Spleen (tissue), 13 donors: ENCODE measurements at places on chromosomes 4 and X.

- H3K27me3 ChIP-seq = peaks cover 8% of the 10 kb centered on the region
- no peak overlapping the region for H3K4me3 ChIP-seq
- no peaks in the 10 kb centered on the region for H3K4me1 ChIP-seq
Observed at GRCh38 chrX:132165651-132166050, 37.8 kb upstream of the FRMD7 start.

DNA sequence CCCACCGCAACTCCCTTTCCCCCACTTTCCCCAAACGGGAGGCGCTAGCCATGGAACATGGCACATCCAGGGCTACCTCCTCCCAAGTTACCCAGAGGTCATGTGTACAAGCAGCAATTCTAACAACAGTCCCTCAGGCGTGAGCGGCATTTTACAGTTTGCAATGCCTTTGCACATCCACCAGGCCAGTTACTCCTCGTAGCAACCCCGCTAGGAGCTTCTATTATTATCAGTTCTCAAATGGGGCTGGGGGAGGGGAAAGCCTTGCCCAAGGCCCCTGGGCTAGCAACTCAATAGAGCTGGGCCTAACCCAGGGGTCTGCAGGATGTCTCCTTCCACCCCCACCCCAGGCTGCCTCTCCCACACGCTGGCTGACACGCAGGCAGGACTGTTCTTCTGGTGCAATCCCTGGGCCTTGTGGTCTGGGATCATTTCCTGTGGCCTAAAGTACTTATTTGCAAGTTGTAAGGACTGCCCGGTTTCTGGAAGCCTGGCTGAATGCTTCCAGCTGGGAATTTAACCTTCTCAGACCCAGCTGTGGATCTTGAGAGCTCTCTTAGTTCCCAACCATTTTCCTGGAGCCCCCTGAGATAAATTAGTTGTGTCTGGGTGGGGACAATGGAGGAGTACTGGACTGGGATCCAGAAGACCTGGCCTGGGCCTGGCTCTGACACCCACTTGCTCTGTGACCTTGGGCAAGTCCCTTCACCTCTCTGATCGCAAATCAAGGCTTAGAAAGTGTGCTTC lies 27.7 kb downstream of the PJA1 start:
- H3K36me3 ChIP-seq = no peaks in the 10 kb centered on the region
- DNase-seq = peak; percentile 56
- no peak overlapping the region for H3K4me3 ChIP-seq
- peaks cover 11% of the 10 kb centered on the region for H3K4me1 ChIP-seq
- no peak overlapping the region for H3K27ac ChIP-seq

GRCh38 chr4:25807102-25807728 lies 55.6 kb downstream of the SEL1L3 start:
- peaks cover 80% of the 10 kb centered on the region for H3K36me3 ChIP-seq
- H3K4me1 ChIP-seq = no peaks in the 10 kb centered on the region
- no peak for DNase-seq

GRCh38 chr4:40306976-40307375 lies 28.2 kb upstream of the CHRNA9 start:
- peaks cover 85% of the 10 kb centered on the region for H3K4me1 ChIP-seq
- no peak overlapping the region for H3K4me3 ChIP-seq
- peak overlapping the region; percentile 66 for H3K27ac ChIP-seq
- no peaks in the 10 kb centered on the region for H3K36me3 ChIP-seq
- no peaks in the 10 kb centered on the region for H3K27me3 ChIP-seq
- DNase-seq = no peak

GRCh38 chrX:71095033-71095432 lies 618 bp upstream of the FOXO4 start:
- peak overlapping the region; percentile 84 for H3K27ac ChIP-seq
- H3K27me3 ChIP-seq = no peaks in the 10 kb centered on the region
- DNase-seq = peak; percentile 21
- peak overlapping the region; percentile 39 for H3K4me3 ChIP-seq
- peaks cover 10% of the 10 kb centered on the region for H3K4me1 ChIP-seq

- H3K4me3 ChIP-seq = no peak overlapping the region
- no peak for DNase-seq
- H3K36me3 ChIP-seq = no peaks in the 10 kb centered on the region
Observed at GRCh38 chr4:10123227-10124101, 6.9 kb upstream of the WDR1 start.

DNA sequence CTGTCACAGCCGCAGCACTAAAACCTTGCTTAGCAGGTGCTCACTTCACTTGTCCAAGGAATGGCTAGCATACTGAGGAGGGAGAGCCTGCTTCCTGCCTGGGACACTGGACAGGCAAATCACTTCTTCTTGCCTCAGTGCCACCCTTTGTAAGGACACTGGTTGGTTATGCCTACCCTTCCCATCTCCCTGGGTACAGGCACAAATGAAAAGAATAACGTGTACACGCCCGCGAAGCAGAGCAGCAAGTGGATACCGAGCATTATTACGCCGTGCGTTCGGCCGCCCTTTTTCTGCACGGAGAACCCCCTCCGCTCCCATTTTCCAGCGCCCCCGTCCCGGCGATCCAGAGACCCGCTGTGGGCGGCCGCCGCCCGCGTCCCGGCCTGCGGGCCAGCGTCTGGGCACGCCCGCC lies 338 bp upstream of the KLHL2 start:
- peak overlapping the region; percentile 73 for H3K4me3 ChIP-seq
- H3K4me1 ChIP-seq = peaks cover 26% of the 10 kb centered on the region
- H3K36me3 ChIP-seq = no peaks in the 10 kb centered on the region
- H3K27ac ChIP-seq = peak overlapping the region; percentile 99
- H3K27me3 ChIP-seq = no peaks in the 10 kb centered on the region

DNA sequence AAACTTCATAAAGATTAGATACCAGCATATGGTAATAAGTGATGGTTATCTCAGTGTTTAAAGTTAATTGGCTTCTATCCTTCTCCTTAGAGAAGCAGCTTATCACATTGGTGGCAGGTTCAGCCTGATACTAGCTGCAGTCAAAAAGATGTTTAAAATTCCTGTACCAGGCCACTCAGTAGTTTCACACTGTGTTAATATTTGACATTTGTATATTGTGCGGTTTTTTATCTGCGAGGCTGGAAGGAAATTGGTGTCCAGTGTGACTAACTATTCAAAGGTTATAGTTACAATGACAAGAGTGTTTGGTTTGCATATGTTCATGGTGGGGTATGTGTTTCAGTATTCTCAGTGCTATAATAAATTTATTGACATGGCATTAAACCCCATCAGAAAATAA lies 27.5 kb upstream of the TBC1D8B start:
- no peak for DNase-seq
- no peaks in the 10 kb centered on the region for H3K4me1 ChIP-seq
- H3K36me3 ChIP-seq = no peaks in the 10 kb centered on the region
- H3K4me3 ChIP-seq = no peak overlapping the region

DNA sequence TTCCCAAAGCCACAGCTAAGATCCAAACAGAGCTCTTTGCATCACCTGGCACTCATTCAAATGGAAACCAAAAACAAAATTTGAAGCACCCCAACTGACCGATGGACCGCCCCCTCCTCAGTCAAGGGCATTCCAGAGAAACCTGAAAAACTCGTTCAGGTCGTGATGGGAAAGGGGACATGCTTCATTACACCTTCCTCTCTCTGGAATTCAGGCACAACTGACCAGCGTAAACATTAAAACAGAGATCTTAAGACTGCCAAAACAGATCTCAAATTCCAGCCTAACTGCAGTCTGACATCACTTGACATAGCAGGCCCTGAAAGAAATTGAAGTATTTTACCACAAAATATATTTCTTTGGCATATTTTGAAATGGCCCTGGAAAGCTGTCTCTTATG lies 28.5 kb downstream of the PTTG2 start:
- DNase-seq = no peak
- H3K36me3 ChIP-seq = no peaks in the 10 kb centered on the region
- no peaks in the 10 kb centered on the region for H3K27me3 ChIP-seq
- H3K4me3 ChIP-seq = no peak overlapping the region
- peak overlapping the region; percentile 81 for H3K27ac ChIP-seq

GRCh38 chr4:55910140-55910539 lies 38.6 kb upstream of the CEP135 start:
- H3K4me3 ChIP-seq = no peak overlapping the region
- no peak overlapping the region for H3K27ac ChIP-seq
- peaks cover 8% of the 10 kb centered on the region for H3K4me1 ChIP-seq
- H3K36me3 ChIP-seq = peaks cover 13% of the 10 kb centered on the region

GRCh38 chrX:7055386-7056137 lies 92.0 kb upstream of the STS start:
- no peak overlapping the region for H3K4me3 ChIP-seq
- H3K4me1 ChIP-seq = no peaks in the 10 kb centered on the region
- no peaks in the 10 kb centered on the region for H3K27me3 ChIP-seq
- no peak for DNase-seq
- peak overlapping the region; percentile 38 for H3K27ac ChIP-seq
- H3K36me3 ChIP-seq = no peaks in the 10 kb centered on the region

- H3K36me3 ChIP-seq = no peaks in the 10 kb centered on the region
- H3K4me3 ChIP-seq = no peak overlapping the region
- no peaks in the 10 kb centered on the region for H3K4me1 ChIP-seq
- DNase-seq = no peak
- peak overlapping the region; percentile 65 for H3K27ac ChIP-seq
Observed at GRCh38 chr4:26058537-26058936, 144.5 kb downstream of the SMIM20 start.

GRCh38 chr4:112888622-112889021 lies 160.8 kb upstream of the ANK2 start:
- H3K4me1 ChIP-seq = peaks cover 3% of the 10 kb centered on the region
- H3K36me3 ChIP-seq = no peaks in the 10 kb centered on the region
- H3K27me3 ChIP-seq = no peaks in the 10 kb centered on the region
- no peak overlapping the region for H3K4me3 ChIP-seq
- DNase-seq = no peak

DNA sequence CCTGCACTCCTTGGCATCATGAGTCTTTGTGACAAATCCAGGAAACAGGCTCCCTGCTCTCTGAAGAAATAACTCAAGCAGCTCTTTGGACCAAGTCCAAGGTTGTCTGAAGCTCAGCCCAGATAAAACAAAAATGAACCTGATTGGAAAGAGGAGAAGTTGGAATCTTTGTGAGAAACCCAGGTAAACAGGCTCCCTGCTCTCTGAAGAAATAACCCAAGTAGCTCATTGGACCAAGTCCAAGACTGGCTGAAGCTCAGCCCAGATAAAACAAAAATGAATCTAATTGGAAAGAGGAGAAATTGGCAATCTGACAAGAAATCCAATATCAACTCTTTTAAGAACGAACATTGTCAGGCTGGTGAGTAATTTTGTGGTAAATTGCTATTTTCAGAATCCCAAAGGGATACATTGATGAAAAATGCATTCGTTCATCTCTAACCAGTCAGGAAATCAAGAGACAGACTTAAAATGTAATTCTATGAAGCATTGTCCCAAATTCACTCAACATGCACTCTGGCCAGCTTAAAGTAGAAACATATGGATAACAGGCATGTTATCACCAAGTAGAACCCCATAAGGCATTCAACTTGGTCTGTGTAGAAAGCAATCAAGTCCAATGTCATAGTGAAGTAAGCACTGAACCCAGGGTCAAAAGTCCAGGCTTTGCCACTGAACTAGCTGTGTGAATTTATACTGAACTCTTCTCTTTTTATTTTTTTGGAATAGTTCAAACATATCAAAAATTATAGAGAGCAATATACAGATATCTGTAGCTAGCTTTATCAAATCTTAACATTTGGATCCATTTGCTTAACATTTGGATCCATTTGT lies 16.8 kb upstream of the NFXL1 start:
- H3K4me3 ChIP-seq = no peak overlapping the region
- H3K4me1 ChIP-seq = peaks cover 8% of the 10 kb centered on the region
- DNase-seq = no peak
- H3K27ac ChIP-seq = no peak overlapping the region

DNA sequence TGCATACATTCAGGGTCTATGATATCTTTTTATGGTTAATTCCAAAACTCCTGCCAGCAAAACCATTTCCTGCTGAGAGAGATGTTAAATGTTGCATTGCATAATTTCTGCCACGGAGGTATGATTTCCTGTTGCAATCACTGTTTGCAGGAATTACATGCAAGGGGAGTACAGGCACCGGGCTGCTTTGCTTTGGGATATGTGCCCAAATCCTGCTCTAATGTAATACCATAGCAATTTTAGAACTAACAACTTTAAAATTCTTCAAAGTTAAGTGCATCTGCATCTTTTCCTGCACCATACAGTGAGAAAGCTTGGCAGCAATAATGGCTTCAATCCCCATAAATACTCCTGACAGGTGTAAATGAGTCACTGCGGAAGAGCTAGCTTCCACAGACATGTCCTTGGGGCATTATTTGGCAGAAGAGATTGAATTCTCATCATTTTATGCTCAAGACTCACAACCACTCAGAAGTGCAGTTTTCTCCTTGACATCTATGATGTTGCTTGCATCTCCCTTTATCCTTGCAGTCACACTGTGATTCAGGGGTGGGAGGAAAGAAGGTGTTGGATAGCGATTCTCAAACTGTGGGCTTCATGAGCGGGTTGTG lies 29.6 kb downstream of the TRIM2 start:
- DNase-seq = no peak
- no peaks in the 10 kb centered on the region for H3K27me3 ChIP-seq

DNA sequence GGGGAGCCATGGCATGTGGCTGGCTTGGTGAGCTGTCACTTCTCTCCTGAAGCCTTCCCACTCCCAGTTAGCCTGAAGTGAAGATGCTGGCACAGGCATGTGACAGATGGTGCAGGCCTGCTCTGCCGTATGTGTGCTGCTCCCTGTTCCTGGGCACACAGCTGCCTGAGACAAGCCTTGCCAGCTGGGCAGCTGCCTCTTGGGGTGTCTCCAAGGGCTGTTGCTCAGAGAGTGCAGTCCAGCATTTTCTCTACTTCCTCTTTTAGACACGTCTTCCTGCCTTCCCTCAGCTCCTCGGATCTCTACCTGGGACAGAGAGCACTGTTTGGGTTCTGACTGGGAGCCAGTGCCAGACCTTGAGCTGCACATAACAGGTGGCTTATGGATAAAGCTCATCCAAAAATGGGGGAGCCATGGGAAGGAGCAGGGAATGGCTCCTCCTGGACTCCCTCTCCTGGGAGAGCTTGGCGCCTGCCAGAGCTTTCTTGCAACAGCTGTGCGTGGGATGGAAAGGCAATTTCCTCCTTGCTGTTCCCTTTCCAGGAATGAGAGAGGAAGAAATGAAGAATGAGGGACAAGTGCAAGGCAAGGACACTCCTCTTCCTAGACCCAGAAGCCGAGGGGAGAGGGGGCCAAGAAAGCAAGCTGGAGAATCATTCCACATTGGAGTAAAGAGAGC lies 132.9 kb downstream of the MSL3 start:
- no peak overlapping the region for H3K4me3 ChIP-seq
- H3K36me3 ChIP-seq = no peaks in the 10 kb centered on the region
- no peak for DNase-seq
- no peak overlapping the region for H3K27ac ChIP-seq

- H3K4me1 ChIP-seq = peaks cover 28% of the 10 kb centered on the region
- H3K27me3 ChIP-seq = no peaks in the 10 kb centered on the region
- DNase-seq = no peak
Observed at GRCh38 chr4:37666625-37667071, 19.5 kb downstream of the RELL1 start.

DNA sequence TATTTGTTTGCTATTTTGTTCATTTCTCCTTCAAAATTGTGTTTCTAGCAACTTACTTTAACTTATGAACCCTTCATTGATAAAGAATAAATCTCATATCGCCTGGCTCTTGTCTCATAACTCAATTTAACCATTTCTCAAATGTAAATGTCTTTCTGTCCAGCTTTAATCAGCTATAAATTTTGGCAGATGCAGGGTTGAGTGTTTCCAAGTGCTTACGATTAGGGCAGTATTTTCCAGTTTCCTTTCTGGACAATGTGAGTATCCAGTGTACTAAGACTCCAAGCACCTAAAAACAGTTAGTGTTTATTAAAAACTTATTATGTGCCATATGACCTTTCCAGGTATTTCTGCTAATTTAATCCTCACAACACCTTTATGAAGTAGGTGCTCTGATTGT lies 218.6 kb upstream of the GK2 start:
- H3K27me3 ChIP-seq = no peaks in the 10 kb centered on the region
- no peak overlapping the region for H3K4me3 ChIP-seq
- DNase-seq = no peak
- no peaks in the 10 kb centered on the region for H3K36me3 ChIP-seq
- H3K27ac ChIP-seq = no peak overlapping the region
- no peaks in the 10 kb centered on the region for H3K4me1 ChIP-seq
